ENCODE measurements at places on chromosomes 5 and 9.

DNA sequence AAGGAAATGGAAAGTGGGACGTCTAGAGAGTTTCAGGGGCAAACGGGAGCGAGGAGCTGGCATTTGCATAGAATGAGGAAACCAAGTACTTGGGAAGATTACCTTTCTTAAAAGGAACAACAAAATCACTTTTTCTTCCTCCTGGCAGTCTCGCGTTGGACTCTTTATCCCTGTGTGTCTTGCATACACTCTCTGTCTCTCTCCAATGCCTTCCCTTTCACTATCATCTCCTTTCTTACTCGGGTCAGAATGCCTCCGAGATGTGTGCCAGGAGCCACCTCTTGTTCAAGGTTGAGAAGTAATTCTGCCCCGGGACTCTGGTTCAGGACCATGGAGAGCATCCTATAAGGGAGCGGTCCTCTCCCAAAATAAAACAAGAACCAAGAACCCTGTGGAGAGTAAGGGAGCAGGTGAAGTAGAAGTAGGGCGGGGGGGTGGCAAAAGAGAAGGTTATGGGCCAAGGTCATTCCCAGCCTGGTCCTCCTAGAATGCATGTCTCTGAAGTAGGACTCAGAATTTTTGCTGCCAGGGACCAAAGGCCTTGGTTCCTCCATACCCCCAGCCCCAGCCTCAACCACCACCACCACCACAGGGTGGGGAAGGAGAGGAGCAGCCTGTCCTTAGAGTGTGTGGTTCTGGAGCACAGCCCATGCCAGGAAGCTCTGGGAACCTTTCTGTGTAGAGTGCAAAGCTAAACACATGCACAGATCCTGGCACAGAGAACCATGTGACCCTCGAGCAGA, 72.1 kb upstream of the ARAP3 start:
- peak; percentile 72 for DNase-seq

GRCh38 chr5:84249918-84250630, 134.6 kb downstream of the EDIL3 start:
- no peak for DNase-seq

DNA sequence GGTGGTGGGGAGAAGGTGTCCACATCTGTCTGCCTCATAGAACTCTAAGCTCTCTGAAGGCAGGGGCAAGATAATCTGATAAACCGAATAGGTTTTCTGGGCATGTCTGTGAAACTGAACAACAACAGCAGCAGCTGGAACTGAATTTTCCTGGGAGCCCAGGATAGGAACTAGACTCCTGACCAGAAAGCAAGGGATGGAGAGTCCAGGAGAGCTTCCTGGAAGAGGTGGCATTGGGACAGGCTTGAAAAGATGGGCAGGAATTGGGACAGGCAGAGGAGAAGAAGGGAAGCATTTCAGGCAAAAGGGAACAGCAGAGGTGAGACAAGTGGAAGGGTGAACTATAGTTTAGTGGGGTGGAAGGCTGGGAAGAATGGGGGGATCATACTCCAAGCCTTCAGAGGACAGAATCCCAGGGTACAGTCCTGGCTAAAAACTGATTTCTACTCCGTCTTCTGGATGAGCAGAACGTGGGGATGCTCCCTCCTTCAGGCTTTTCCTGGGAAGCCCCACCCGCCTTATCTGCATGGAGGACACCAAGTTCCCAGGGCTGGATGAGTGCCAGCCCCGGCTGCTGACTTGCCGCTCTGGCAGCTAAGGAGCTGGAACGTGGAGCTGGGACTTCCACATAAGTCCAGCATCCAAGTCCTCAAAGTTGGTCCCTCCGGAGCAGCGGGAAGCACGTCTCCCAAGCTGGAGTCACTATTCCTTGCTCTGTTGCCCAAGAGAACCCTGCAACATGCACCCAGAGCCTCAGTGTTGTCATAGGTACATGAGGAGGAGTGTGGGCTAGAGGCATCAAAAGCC, 13.9 kb upstream of the KIF12 start:
- DNase-seq = peak; percentile 69

- no peak for DNase-seq
Observed at GRCh38 chr9:105396441-105396840, 51.4 kb upstream of the FSD1L start.

GRCh38 chr5:19885040-19885824, 102.8 kb downstream of the CDH18 start:
- DNase-seq = no peak

- no peak for DNase-seq
Observed at GRCh38 chr5:6049662-6050061, 328.7 kb downstream of the MED10 start.

- DNase-seq = no peak
Observed at GRCh38 chr5:65440456-65440855, 41.3 kb downstream of the ADAMTS6 start.

GRCh38 chr5:148806520-148806931, 19.9 kb upstream of the ADRB2 start:
- no peak for DNase-seq

Measured in muscle of back (tissue), 13 donors.